B cell (primary cell): ENCODE measurements at places on chromosomes 4 and X. TPM values are rescaled to one million over a fixed set of nuclear protein-coding genes. Genes with fewer than 3 reads are reported as not detected.

GPC4 gene
- total RNA-seq: 0.47 and 0.51 TPM in 2 replicates

SERTM2 gene
- not detected in 2 replicates for total RNA-seq

CNGA1 gene
- not detected in 2 replicates for total RNA-seq

DCAF8L2 gene
- not detected in 2 replicates for total RNA-seq

ESX1 gene
- not detected in 2 replicates for total RNA-seq

TAF7L gene
- total RNA-seq: not detected in 2 replicates

GAB3 gene
- 16.5 and 17.2 TPM in 2 replicates for total RNA-seq

USP17L19 gene
- total RNA-seq: not detected in 2 replicates

P2RY10 gene
- 169 and 177 TPM in 2 replicates for total RNA-seq

TMEM154 gene
- 96.6 and 99.1 TPM in 2 replicates for total RNA-seq

DNA sequence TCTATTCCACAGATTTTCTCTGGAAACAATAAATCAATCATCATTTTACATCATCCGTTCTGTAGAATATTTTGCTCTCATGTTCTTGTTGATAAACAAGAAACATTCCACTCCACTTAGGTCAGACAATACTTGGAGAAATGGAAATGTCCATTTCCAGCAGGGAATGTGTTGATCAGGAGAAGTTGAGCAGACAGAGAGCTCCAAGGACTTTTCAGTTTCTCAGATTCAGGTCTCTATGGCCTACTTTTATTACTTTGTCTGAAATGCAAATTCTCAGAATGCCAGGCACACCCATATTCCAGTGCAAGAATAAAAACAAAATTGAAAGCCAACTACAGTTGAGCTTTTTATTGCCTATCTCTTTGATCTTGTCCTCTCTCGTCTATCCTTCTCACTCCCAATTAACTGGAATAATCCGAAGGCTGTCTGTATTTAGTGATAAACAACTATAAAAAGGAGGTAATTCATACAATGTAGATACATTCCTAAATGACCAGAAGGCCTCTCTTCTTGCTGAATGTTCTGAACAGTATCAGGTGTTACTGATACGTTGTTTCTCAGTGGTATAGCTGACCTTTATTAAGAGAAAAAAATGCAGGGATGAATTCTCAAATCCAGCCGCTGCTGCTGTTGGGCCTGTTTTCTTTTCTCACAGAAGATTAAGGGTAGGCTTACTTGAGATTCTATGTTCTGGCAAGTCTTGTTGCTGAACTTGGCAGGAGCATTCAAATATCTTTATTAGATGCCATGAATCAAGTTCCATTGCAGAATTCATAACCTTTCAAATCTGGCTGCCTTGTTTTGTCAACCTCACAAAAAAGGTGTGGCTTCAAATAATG, 72.1 kb downstream of the HPGD start:
- DNase-seq: no peak

DNA sequence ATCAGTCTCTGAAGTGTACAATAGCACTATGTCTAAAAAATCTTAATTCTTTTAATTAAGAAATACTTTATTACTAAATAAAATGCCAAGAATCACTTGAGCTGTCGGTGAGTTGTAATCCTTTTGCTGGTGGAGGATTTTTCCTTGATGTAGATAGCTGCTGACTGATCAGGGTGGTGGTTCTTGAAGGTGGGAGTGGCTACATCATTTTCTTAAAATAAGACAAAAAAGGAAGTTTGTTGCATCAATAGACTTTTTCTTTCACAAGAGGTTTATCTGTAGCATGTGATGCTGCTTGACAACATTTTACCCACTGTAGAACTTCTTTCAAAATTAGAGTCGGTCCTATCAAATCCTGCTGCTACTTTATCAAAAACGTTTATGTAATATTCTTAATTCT, 68.8 kb upstream of the ZC4H2 start:
- DNase-seq: no peak

- DNase-seq: no peak
These were observed 79.5 kb upstream of the SCOC start for GRCh38 chr4:140293979-140294378.

DNA sequence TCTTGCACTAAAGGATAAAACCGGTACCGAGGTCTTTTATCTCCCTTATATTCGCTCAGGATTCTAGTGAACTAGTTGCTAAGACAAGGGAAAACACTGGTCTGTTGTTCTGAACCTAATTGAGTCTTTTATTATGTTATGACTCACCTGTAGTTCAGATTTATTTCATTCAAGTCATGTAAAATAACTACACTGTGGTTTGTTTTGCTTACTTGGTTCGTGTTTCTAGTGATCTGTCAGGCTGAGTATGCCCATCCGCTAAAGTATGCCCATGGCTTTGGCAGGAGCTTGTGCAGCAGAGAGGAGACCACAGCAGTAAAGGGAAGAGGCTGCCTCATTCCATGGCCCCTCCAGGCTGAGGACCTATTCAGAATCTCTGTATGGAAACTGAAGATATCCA, 126.1 kb downstream of the AFF1 start:
- DNase-seq: no peak

DNA sequence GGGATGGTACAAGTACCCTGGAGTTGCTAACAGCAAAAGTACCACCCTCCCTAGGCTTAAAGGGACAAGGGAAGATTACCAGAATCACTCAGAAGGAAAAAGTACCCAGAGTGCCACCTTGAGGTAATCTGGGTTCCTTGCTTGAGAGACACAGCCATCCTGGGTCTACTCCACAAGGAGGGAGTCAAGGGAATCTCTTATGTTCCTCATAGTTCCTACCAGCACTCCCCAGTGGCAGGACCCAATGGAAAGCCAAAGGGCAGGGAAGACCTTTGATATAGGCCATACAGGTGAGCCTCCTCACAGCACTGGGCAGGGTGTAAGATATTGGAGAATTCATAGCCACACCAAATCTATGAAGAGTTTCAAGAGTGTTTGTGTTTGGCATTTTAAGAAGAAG, 5.7 kb downstream of the IL2 start:
- no peak for DNase-seq

- DNase-seq: peak; percentile 64
These were observed 122.3 kb upstream of the TBL1X start for GRCh38 chrX:9342561-9343051.

GRCh38 chr4:83716874-83717273, 181.0 kb downstream of the GPAT3 start:
- DNase-seq: no peak

- no peak for DNase-seq
These were observed 297.6 kb downstream of the PACRGL start for GRCh38 chr4:20997886-20998285.

DNA sequence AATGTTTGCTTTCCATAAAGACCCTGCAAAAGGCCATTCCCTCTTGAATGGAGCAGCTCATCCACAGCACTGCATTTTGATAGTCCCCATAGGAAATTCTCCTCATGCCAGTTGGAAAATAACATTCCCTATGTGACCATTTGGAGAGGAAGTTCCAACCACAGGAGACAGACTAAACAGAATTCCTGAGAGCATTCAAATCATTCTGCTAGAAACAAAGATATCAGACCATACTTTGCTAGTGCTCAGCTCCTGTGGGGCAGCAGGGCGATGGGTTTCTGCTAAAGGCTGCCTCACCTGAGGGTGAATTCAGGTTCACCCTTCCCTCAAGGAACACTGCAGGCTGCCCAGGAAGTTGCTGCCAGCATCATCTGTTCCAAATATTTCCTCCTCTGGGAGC, 58.8 kb downstream of the LNX1 start:
- DNase-seq: no peak

DNA sequence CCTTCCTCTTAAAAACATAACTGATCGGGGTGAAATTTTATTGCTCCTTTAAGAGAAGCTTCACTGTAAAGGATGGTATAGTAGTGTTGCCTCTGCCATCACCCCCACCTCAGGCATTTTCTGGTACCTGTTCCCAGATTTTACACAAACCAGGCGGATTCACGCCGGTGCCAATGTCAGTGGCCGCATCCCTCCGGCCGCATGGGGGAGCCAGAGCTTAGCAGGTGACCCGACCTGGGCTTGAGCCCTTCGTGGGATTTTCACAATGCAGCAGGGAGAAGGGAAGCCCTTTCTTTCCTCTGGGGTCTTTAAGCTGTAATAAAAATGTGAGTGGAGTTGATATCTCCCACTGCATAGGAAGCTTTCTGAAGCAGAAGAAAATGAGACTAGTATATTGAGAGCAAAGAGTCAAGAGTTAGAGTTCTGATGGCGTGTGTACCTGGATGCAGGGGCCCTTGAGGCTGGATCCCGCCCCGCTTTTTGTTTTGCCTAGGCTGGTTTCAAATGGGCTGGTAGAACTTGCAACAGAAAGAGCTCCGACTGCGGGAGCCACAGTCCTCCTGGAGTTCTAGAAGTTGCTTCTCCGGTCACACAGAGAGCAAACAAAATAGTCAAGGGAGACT, 59.4 kb downstream of the POLR2B start:
- DNase-seq: no peak

DNA sequence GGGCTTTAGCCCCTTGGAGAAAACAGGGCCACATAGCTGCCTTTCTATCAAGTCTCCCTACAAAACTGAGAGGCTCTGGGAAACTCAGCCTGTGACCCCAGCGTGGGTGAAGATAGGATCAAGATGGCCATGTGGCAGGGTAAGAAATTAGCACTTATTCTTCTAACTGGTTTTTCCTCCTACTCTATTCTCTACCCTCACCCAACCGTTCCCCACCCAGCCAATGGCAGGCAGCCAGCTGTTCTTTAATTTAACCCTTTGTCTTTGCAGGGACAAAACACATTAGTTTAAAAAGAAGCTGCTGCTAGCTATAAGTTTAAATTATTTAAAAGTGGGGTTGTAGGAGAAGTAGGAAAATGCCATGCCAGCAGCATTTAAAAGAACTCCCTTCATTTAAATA, 2.8 kb downstream of the CLCN5 start:
- no peak for DNase-seq

DNA sequence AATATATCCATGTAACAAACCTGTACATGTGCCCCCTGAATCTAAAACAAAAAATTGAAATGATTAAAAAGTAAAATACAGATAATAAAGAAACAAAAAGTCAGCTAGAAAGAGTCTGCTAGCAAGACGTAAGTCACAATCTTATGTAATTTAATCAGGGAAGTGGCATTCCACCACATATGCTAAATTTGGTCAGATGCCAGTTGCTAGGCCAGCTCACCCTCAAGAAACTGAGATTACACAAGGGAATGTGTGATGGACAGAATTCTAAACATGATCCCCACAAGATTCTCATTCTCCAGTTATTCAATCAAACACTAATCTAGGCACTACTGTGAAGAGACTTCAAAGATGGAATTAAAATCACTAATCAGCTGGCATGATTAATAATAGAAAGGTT, 689.3 kb downstream of the CENPC start:
- DNase-seq: no peak

DNA sequence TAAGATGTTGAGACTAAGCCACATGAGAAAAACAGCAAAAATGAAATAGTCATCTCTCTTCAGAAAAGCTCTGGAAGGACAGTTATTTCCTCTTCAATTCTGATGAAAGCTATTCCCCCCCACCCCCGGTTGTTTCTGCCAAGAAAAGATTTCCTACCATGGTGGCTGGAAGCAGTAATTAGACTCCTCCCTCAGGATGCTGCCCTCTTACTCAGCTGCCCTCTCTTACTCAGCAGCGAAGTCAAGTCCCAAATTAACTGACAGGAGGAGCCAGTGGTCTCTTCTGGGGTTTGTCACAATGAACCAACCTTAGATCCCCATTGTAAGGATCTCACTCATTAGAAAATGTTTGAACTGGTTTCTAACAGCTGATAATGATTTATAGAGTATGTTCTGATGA, 38.0 kb downstream of the GPM6B start:
- DNase-seq: no peak

DNA sequence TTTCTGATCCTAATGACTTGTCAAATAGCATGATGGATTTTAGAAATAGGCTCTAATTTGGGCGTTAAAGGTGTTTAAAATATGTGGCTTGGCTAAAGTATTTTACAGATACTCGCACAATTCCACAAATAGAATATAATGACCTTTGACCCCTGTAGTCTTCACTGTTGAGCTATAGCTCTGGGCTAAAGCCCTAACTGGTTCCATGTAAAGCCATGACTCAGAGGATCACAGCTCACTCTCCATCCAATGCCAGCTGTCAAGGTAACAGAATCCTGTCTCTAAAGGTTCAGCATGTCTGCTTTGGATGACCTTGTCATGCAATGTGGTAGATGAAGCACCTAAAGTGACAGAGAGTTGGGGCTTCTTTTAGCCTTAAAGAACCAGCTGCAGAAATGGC, 42.5 kb downstream of the TLR10 start:
- no peak for DNase-seq

- DNase-seq: no peak
These were observed 50.0 kb downstream of the LUZP4 start for GRCh38 chrX:115339441-115340025.

GRCh38 chr4:87524456-87524855, 4.7 kb downstream of the SPARCL1 start:
- DNase-seq: no peak

GRCh38 chrX:100244681-100245080, 165.4 kb downstream of the PCDH19 start:
- DNase-seq: no peak

DNA sequence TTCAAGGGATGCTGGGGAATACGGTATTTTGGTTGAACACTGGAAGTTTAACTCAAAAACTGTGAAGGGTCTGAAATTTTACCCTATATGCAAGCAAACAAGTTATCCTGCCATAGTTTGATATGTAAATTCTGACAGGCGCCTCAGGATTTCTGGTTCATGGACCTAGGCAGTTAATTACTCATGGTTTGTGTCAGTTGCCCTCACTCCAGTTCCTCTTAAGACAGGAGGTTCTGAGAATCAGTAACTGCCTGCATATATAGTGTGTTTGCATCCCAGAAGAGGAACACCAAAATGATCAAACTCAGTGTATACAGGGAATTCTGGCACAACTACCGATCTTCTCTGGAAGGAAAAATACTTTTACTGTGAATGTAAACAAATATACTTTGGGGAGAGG, 360.4 kb upstream of the NWD2 start:
- no peak for DNase-seq

DNA sequence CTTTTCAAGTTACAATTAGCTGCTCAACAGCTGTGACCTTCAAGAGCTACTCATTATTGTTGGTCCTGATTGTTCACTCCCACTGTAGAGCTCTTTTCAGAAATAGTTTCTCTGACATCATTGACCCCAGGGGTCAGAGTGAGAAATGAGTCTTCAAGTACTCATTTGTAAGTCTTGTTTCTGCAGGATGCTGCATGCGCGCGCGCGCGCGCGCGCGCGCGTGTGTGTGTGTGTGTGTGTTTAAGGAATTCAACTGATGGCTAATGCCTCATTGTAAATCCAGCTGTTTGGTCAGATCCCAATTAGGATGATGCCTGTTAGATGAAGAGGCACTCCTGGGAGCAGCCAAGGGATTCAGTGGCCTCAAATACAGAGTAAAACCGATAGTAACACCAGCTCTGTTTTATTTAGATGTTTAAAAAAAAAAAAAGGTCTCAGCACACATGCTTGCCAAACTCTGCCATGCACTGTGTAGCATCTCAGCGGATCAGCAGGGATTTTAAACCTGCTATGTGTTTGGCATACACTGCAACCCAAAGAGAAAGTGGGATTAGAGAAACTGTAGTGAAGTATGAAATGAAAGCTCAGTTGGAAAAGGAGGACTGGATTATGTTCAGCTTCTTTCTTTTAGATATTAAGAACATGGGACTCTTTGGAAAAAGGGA, 332.3 kb downstream of the ADGRL3 start:
- DNase-seq: no peak

- peak; percentile 28 for DNase-seq
These were observed 813 bp downstream of the DIAPH2 start for GRCh38 chrX:96685210-96686099.

- DNase-seq: no peak
These were observed 31.3 kb downstream of the CD38 start for GRCh38 chr4:15809466-15809865.
